ENCODE measurements at places on chromosomes 4 and X.

DNA sequence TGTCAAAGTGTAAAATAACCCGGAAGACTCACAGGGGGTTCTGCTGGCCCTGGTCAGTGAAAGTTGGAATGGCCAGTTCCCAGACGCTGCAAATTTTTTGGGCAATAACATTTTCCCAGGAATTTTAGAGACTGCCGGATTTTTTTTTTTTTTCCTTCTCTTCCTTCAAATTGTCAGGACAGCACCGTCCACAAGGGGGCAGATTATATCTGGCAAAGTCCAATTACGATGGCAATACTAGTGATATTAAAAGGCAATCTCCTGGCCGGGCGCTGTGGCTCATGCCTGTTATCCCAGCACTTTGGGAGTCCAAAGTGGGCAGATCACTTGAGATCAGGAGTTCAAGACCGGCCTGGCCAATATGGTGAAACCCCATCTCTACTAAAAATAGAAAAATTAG, 20.5 kb downstream of the SLC25A5 start:
- DNase-seq = peak; percentile 45

GRCh38 chrX:84737471-84737871, 235.2 kb upstream of the HDX start:
- no peak for DNase-seq

DNA sequence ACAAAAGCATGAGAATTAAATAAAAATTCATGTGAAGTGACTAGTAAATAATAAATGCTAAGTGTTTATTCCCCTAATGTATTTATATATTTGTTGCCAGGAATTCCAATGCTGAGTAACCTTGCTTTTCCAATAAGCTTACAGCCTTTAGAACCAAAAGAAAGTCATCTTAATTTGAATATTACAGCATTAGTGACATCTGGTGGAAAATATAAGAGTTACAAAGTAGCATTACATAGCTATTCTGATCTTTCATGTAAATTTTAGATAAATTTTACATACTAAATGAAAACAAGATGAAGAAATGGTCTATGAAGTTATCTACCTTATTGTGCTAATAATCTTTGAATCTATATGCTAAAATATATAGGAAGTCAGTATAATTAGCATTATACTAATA, 10.4 kb downstream of the MAD2L1 start:
- DNase-seq = no peak

DNA sequence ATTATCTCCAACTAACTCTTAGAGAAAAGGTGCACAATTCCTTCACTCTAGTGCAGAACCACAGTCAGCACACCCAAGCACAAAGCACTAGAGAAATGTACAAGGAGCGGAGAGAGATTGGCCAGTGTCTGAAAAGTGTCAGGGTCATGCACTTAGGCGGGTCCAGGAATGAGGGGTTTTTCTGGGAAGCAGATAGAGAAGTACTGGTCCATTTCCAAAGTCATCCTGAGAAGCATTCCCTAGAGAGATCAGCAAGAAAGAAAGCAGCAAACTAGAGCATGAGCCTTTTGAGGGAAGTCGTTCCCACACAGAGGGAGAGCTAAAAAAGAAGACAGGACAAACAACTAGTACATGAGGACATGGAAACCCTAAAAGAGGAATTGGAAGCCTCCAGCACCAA, 168.1 kb upstream of the MAP3K15 start:
- no peak for DNase-seq

- DNase-seq = no peak
These were observed 212.4 kb upstream of the TTC29 start for GRCh38 chr4:147157860-147158701.

DNA sequence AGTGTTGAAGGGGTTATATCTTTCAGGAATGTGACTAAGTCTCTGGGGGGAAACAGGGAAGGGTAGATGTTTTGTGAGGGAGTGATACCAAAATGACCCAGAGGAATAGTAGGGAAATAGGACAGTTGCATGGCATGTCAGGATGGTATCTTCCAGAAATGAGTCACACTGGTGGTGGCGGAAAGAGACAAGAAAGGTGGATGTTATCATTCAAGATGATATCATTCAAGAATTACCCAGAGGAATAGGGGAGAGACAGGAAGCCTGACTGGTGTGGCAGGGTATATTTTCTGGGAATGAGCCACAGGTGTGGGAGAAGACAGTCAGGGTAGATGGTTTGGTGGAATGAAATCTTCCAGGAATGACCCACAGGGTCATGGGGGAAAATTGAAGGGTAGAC, 61.1 kb downstream of the MAOA start:
- DNase-seq = no peak

DNA sequence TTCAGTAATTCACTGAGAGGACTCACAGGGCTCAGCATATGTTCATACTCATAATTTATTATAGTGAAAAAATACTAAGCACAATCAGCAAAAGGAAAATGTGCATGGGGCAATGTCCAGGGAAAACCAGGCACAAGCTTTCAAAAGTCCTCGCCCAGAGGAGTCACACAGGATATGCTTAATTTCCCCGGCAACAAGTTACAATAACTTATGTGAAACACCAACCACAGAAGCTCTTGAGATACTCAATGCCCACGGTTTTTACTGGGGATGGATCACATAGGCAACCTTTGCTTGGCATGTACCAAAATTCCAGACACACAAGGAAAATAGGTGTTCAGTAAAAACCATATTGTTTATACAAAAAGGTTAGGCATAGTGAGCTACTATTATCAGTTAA, 38.5 kb upstream of the STPG2 start:
- DNase-seq = no peak

DNA sequence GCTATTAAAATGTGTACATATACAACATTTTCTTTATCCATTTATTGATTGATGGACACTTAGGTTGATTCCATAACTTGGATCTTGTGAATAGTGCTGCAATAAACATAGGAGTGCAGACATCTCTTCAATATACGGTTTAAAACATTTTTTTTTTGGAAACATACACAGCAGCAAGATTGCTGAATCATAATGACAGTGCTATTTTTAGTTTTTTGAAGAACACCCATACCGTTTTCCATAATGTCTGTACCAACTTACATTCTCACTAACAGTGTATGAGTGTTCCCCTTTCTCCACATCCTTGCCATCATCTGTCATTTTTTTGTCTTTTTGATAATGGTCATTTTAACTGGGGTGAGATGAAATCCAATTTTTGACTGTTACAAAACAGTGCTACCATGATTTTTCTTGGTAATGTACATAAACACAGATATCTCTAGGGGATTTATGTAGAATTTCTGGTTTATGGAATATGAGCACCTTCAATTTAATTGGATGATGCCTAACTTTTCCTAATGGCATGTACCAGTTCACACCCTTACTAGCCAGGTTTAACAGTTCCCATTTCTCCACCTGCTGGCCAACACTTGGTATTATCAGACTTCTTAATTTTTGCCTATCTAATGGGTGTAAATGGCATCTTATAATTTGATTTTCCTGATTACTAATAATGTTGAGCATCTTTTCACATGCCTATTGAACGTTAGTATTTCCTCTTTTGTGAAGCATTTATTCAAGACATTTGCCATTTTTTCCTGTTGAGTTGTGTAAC, 21.0 kb upstream of the TMSB15B start:
- DNase-seq = peak; percentile 30

- no peak for DNase-seq
These were observed 493.5 kb downstream of the IL15 start for GRCh38 chr4:142129931-142130330.

- no peak for DNase-seq
These were observed 11.8 kb upstream of the CD40LG start for GRCh38 chrX:136636121-136636520.

DNA sequence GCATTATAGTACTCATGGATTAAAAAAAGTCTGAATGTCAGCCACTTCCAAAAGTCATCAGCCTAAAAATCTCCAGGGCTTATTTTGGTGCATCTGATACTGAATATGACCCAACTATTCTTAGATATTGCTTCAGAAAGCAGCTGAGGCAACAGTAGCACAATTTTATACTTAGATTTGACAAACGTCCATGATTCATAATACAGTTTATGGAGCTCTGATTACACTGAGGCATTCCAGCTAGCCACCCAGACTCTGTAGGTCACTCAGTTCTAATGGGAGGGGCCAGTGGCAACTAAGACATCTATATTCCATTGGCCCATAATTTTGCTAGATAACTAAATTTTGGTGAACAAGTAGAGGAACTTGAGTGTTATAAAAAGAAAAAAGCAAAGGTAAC, 10.3 kb downstream of the SPATA4 start:
- DNase-seq = no peak

- no peak for DNase-seq
These were observed 74.2 kb downstream of the TMEM165 start for GRCh38 chr4:55469979-55470378.

GRCh38 chr4:174794543-174795094, 34.4 kb downstream of the GLRA3 start:
- DNase-seq = no peak

DNA sequence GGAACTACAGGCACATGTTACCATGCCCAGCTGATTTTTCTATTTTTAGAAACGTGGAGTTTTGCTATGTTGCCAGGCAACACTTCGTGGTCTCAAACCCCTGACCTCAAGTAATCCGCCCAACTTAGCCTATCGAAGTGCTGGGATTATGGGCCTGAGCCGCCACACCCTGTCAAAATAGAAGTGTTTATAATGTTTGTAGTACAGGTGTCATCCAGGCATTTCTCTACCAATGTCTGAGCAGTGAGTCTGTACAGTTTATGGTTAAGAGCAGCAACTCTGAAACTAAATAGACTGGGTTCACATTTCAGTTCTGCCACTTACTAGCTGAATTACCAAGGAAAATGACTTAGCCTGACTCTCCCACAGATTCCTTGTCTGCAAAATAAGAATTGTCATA, 460.4 kb upstream of the GALNT7 start:
- no peak for DNase-seq

- DNase-seq = no peak
These were observed 9.8 kb upstream of the PCDH18 start for GRCh38 chr4:137541876-137542646.

GRCh38 chr4:5993876-5994811, 24.1 kb downstream of the C4orf50 start:
- DNase-seq = no peak

- DNase-seq = no peak
These were observed 75.3 kb downstream of the TMEM144 start for GRCh38 chr4:158285429-158286216.

DNA sequence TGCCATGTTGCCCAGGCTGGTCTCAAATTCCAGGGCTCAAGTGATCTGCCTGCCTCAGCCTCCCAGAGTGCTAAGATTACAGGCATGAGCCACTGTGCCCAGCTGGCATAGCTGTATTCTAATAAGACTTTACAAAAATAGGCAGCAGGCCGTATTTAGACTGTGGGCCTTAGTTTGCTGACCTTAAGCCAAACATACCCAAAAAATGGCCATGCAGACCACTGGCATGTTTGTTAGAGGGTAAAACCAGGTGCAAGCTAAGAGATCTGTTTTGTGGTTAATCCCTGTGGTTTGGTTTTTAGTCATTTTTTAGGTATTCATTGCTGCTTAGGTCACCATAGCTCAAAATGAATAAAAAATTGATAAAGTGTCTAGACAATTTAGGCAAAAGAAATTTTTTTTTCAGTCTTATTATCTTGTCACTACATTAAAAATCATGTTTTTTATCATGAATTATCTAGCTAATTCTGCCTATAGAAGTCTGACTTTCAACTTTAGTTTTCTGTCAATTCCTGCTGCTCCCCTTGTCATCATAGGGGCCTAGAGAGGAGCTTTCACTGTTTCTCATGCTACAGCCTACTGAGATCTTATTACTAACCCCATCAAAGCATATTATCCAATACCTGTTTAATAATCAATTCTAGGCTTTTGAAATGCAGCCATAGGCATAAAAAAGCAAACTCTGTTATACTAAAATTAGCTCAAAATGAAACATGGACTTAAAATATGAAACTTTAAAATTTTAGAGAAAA, 7.5 kb upstream of the SPINK2 start:
- DNase-seq = peak; percentile 41

DNA sequence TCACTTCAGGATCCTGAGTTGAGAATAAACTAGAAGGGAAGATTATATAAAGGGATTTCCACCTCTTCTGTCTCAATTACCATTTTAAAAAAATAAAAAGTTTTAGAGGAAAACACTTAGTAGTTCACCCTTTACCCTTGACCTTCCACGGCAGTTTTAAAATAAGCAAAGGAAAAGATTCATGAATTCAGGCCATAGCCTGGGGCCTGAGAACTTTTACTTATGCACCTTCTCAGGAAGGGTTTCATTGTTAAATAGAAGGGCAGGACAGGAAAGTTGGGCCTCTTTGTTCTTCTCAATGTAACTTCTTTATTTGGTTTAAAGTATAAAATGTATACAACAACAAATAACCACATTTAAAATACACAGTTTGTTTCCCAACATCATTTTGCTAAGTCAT, 54.9 kb downstream of the PKD2 start:
- DNase-seq = no peak

DNA sequence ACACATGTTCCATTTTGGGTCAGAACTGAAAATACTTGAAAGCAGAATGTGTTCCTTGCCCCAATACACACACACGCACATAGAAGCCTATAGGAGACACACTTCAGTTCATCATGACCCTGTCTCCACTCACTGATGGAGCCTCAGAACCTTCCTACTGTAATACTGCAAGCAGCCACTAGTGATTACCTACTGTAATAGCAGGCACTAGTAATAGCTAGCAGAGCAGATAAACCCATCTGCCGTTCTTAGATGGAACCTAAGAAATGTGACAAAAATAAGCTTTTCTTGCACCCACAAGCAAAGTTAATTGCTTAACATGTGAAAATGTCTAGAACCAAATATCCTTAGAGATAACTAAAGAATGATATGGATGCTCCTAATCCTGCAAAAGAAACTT, 13.6 kb downstream of the AMTN start:
- no peak for DNase-seq

DNA sequence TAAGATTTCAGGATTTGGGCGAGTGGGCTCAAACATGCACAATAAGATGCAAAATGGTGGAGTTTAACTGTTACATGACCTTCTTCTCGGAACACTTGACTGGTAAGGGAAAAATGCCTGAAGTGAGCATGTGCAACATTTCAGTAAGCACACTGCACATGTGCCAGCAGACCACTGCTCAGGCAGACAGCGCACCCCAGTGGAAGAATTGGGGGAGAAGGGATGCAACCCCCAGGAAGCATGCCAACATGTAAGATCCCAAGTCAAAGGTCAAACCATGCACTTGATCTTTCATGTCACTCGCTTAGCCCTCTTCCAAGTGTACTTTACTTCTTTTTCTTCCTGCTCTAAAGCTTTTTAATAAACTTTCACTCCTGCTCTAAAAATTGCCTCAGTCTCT, 256.3 kb downstream of the CENPC start:
- DNase-seq = peak; percentile 41

- peak; percentile 96 for DNase-seq
These were observed at the start of gene ZNF141 for GRCh38 chr4:337143-337931. Gene ZNF141, plus strand, starts transcription at chr4:337814. Its CDS starts 170 bp downstream, at chr4:337984.

GRCh38 chr4:76630741-76631140, 195.7 kb downstream of the SHROOM3 start:
- DNase-seq = no peak

- no peak for DNase-seq
These were observed 1672.7 kb upstream of the PCDH7 start for GRCh38 chr4:29047341-29048041.

GRCh38 chr4:55397126-55397436, 1.3 kb downstream of the TMEM165 start:
- no peak for DNase-seq

All from activated CD4-positive, alpha-beta T cell treated with anti-CD3 and anti-CD28 coated beads, Interleukin-2, Interleukin-6, amounts not matched to agents 100 ng/mL and 50 ng/mL, durations not matched to agents 16 hours and 8 hours (primary cell).